AG20443 (cell line): ENCODE measurements at places on chromosomes 3 and 15.

DNA sequence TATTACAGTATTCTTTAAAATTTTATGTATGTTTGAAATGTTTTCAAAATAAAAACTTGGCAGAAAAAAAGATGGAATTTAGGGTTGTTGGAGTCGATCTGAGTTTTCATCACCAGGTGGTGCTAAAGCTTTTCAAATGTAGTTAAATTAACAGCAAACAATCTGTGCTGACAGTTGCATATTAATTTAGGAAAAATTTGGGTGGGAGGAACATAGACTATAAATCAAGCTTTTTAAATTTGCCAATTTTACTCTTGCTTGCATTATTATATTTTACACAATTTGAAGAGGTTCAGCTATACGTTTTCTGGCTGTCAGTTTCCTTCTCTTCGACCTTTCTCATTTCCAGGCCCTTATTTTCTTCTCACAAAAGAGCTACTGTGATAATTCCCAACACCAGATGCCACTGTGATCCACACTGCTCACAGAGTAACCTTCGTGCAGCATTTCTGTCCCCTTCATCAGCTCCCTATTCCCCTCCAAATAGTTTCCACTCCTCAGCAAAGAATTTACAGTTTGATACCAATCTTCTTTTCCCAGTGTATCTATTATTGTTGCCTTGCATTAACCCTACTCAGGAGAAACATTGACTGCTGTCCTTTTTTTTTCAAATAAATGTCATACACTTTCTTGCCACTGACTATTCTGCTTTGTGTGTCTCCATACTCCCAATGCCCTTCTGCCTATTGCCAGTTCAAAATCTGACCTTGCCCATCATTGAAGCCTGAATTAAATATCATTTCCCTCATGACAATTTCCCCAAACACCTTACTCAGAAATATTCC is 53.4 kb upstream of the EIF5A2 start:
- peak; percentile 33 for DNase-seq

GRCh38 chr15:56814429-56814828 is 81.1 kb upstream of the ZNF280D start:
- DNase-seq: no peak

DNA sequence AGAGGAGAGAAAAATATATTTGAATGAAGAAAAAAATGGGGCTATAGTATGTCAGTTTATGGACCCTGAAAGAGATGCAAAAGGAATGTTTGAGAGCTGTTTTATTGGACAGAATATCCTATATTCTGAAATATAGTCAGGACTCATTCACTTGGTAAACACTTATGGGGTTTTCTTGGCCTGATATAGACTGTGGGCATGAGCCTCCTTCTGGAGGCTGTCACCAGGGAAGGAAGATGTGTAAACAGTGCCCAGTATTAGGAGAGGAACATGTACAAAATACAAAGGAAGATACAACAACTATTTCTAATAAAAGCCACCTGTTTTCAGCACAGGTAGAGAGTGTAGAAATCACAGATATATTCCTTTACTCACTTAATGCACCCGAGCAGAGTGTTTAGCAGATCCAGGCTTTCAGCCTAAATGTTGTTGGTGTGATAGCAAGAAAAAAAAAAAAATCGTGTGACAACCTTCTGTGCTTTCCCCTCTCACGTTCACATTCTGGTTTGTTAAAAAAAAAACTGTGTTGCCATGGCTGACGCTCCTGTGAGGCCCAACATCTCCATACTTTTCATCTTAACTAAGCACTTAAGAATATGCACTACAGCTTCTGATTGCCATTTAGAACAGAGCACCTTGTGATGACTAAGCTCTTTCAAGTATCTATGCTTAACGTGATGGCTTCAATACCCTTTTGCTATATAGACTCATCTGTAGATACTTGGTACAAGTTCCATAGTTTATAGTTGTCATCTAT is 134.1 kb downstream of the MBNL1 start:
- no peak for DNase-seq

- no peak for DNase-seq
Observed at GRCh38 chr3:192980632-192981031, 63.0 kb upstream of the MB21D2 start.

- DNase-seq: no peak
Observed at GRCh38 chr15:32676169-32676568, 34.7 kb downstream of the SCG5 start.

DNA sequence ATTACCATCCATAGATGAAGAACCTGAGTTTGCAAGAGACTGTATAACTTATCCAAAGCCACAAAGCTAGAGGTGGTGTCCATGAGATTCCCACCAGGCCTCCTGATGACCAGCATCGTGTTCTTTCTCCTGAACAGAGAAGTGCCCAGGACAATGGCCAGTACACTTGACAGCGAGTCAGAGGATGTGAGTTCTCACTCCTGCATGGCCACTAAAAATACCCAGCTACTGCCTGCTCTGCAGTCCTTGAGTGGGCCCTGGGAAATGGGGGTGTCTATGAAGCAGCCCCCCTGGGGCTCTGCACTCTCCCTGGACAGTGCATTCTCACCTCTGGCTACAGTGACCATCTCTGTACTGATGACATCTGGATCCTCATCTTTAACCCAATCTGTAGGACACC is 201.2 kb downstream of the RPLP1 start:
- DNase-seq: no peak

DNA sequence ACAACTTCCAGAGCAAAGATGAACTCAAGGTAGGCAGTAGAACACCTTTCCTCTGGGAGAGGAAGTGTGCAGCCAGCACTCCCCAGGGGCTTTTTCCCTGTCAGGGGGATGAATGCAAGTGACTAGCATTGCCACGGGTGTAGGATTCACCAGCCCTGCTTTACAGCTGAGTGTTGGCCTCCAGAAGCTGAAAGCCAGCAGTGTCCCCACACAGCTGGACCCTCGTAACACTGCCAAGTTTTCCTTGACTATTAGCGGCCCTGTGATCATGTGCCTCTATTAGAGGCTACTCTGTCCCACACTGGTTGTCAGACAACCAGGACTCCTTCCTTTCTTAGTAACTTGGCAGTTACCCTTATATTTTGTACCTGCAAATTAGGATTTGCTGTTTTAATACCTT is 104.9 kb upstream of the MANF start:
- no peak for DNase-seq

DNA sequence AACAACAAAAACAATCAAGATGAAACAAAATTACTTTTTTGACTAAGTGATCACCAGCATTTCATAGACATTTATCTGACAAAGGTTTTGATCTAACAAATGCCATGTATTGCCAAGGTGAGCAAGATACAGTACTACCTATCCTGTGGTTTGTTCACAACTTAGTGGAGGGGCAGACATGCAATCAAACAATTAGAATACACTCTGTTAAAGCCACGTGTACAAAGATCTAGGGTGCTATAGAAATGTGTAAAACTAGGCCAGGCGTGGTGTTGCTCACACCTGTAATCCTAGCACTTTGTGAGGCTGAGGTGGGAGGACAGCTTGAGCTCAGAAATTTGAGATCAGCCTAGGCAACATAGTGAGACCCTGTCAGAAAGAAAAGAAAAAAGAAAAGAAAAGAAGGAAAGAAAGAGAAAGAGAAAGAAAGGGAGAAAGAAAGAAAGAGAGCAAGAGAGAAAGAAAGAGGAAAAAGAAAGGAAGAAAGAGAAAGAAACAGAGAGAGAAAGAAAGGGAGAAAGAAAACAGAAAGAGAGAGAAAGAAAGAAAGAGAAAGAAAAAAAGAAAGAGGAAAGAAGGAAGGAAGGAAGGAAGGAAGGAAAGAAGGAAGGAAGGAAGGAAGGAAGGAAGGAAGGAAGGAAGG is 1.4 kb upstream of the TRIM69 start:
- DNase-seq: no peak

DNA sequence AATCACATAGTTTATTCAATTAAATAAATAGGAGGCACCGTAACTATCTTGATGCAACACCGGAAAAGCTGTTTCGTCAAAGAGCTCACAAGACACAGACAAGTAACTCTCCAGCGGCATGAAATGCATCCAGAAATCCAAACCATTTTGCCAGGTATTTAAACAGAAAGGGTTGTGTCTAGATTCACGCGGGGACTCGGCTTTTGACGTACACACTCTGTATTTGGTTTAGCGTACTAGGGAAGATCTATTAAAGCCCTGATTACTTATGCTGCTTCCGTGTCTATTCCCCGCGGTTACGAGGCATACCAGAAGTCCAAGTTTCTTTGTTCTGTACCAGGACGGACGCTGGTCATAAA is 718 bp downstream of the BNIP2 start:
- peak; percentile 42 for DNase-seq

DNA sequence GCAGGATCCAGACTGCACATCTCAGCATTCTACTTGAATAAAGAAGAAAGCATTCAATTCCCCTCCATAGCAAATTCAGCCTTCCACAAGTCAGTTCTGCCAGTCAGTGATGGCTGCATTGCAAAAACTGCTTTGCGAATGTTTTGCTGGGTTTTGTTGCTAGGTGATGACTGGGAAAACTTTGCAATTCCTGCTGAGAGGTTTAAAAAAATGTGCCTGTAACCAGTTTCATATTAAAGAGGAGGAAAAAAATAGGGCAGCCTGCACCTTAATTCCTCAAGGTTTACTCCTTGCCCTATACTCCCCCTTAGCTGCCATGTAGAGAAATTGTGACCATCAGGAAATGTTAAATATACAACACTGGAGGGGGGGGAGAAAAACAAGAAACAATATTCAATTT is 225.6 kb upstream of the ATP11B start:
- DNase-seq: no peak

DNA sequence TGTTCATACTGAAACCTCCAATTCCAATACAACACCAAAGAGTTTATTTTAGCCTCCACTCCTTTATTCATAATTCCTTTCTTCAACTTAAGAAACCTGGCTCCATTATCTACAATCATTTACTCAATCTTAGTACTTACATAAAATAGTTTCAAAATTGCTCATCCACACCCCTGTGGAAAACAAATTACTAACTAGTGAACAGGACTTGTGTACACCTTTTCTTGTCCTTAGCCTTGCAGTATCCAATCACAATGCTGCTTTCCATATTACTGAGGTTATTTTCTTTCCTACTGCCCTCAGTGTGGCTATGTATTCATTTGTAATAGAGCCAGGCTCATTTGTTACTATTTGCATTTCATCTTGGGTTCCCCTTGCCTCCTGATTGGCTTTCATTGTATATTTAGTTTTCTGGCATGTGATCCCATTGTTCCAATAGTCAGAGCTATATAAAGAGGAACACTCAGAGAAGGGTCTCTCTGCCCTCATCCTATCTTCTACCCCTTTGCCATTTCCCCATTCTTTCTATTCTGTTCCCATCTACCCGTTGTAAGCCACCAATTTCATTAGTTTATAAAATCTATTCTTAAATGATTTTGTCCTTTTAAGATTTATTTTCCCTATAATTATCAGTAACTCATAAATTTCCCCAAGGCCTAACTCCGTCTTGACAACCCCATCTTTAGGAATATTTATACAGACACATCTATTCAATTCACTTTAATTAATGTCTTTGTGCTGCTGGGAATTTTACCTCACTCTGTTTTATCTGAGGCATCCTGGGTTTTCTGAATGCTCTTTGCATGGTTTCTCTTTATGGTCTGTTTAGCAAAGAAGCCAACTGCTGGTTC is 67.9 kb upstream of the RBP1 start:
- no peak for DNase-seq

DNA sequence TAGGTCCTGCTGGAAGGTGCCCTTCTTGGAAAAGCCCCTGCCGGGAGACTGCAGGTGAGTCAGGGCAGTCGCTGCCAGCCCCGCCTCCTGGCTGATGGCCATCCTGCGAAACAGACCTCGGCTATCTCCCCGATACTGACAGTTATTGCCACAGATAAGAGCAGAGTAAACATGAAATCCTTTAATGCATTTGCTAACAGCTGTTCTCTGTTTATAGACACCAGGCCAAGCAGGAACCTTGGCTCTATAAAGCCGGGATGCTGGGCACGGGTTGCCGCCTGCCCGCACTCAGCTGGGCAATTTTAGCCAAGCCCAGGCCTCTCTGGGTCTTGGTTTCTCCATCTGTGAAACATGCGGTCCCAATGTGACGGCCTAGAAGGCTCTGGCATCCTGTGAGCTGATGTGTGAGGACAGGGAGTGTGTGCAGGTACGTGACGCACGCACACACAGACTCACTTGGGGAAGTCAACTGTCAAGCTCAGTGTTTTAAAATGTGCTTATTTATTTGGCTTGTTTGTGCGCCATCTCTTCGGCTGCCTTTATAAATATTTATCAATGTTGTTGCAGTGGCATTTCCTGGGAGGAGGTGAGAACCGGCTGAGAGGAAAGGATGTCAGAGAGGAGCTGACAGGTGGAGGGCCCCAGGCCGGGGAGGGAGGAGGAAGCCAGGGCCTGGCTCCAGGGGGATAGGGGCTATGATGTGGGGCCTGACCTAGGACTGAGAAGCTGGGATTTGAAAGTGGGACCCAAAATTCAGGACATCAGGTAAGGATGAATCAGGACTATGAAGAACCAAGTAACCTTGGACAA is 50.8 kb upstream of the PRR23E start:
- DNase-seq: no peak

- no peak for DNase-seq
Observed at GRCh38 chr3:156975721-156976120, 149.6 kb downstream of the LEKR1 start.

DNA sequence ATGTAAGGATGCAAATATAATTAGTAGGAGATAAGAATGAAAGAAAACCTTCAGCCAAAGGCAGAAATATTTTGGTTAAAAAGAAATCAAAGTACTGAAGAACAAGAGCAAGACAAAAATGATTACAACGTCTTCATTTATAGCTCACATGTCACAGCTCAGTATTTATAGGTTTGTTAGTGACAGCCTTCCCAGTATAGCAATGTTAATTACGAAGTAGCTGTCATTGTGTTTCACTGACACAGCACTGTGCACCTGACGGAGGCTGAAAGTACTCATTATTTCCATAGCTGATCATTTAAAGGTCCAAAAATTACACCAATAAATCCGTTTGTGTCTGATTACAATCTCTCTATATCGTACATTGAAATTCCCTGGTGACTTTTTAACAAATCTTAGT is 561 bp upstream of the OSTN start:
- DNase-seq: no peak

DNA sequence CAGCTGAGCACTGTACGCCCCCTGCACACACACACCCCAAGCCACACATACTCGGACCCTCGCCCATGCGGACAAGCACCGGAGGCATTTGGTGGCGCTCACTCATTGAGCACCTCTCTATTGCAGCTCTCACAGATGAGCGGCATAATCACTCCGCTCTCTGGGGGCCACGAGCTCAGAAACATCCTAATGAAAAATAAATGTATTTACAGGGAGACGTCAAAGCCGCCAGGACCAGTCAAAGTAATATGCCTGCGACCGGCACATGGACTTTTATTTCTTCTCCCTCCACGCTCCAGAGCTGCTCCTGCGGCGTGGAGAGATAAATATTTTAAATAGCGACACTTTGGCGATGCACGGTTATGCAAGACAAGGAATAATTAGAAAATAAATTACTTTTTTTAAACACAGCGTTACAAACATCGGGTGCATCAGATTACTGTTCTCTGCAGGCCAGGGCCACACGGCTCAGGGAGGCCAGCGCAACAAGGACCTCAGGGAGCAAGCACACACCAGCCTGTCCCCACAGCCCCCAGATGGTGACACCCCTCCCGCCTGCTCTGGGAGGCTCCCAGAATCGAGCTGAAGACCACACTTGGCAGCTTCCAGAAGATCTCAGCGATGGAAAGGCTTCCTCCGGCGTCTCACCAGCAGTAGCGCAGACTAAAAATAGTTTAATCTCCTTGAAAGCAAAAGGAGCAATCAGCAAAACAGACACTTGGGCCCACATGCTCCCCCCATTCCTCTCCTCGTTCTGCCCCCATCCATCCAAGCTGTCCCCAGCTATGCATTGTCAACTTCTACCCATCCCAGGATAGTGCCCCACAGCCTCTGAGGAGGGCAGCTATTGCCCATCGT is 48.0 kb downstream of the CACNA2D2 start:
- no peak for DNase-seq
